ENCODE measurements at places on chromosomes 1 and 21.

DNA sequence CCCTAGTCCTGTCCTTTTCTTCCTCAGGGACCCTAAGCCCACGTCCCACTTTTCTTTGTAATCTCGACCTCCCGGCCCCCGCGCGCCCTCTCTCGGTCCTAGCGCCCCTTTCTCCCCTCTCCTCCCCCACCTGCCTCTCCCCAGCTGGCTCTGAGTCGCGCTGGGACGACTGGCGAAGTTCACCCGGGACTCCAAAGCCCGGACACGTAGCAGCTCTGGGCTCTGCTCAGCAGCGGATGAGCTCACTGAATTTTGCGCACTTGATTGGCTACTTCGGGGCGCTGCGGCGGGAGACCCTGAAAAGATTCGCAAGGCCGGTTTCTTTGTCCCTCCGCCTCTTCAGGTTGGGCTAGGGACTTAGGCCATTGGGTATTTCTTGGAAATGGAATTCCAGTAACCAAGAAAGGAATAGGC is 16.3 kb upstream of the ACKR1 start:
- DNase-seq, result peak; percentile 47

GRCh38 chr1:171654942-171655745 is 2.7 kb upstream of the MYOC start:
- DNase-seq, result peak; percentile 72

DNA sequence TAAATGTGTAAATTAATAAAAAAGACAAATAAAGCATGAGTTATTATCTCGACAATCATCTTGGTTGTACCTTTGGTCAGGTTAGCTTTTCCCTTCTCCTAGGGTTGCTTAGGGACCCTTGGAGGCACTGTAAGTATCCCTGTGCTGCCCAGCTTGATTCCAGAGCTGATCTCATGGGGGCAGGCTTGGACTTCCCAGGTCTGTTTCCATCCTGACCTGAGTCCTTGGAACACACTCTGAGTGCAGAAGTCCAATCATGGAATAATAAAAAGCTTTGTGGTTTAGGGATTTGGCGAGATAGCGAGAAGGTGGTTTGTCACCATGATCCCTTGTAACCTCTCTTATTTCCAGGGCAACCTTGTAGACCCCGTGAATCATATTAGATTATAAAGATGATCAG is 18.7 kb upstream of the PAPPA2 start:
- DNase-seq, result no peak

DNA sequence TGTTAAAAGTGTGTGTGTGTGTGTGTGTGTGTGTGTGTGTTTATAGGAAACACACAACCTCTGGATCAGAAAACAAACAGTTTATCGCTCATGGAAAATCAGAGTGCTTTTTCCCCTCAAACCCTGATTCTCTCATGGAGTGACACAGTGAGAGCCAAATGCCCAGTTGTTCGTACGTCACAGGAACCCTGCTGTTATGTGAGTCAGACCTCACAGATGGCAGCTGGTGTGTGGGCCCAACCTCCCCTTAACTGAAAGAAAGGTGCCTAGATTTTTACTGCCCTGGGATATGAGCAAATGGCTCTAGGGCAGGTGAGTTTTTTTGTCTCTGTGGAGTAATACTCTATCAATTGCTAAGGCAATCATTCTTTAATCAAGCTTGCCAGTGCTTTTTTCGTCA is 1788.1 kb downstream of the BRINP3 start:
- no peak for DNase-seq

- DNase-seq, result no peak
Measured at GRCh38 chr1:16073490-16074119, at the start of gene FAM131C. Gene FAM131C, minus strand, starts transcription at chr1:16073651. Its CDS starts 209 bp downstream, at chr1:16073442.

GRCh38 chr1:248155927-248156326 is 11.0 kb downstream of the OR2M5 start:
- no peak for DNase-seq

DNA sequence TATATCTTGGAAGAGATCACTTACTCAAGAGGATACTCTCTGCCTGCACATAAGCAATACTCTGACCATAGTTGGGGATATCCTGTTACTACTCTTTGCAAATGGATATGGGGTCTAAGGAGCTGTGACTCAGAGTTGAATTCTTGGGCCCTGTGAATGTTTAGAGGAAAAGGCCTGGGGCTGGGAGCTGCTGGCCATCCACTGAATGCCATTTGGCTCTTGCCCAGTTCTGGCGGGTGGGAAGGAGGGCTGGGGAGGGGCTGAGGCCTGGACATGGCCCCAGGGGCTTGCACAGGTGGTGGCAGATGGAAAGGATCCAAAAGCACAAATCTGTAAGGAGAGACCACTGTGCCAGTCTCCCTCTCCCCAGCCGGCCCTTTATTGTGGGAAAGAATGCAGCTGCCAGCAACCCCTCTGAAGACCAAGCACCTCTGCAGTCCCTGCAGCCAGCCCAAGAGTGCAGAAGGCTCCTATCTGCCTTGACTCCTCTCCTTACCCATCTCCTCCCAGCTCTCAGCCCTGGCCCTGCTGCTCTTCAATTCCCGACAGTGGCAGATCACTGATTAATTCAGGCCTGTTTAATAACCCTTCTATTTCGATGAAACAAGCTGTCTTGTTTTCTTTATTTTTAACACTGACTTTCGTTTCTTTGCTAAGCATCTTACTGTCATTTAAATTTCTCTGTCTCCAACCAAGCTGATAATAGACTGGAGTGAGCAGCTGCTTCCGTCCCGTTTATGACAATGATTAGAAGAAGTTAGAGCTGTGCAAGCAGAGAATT is 12.1 kb downstream of the PLXNA2 start:
- no peak for DNase-seq

DNA sequence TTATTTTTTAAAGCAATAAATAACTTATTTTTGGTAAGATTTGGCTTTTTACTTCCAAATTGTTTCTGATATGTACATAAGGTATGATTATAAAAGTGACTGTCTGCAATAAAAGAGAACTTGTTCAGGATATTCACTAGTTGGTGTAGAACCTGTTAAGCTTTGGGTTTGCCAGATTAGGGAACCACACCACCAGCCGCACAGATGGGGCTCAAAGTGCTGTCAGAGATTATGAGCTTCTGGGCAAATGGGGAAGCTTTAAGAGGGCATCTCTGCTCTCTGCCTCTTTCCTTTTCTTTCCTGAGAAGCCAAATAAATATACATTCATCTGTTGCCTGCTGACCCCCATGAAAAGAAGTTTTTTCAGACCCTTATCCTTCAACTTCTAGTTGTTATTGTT is 25.4 kb downstream of the IVNS1ABP start:
- peak; percentile 50 for DNase-seq

DNA sequence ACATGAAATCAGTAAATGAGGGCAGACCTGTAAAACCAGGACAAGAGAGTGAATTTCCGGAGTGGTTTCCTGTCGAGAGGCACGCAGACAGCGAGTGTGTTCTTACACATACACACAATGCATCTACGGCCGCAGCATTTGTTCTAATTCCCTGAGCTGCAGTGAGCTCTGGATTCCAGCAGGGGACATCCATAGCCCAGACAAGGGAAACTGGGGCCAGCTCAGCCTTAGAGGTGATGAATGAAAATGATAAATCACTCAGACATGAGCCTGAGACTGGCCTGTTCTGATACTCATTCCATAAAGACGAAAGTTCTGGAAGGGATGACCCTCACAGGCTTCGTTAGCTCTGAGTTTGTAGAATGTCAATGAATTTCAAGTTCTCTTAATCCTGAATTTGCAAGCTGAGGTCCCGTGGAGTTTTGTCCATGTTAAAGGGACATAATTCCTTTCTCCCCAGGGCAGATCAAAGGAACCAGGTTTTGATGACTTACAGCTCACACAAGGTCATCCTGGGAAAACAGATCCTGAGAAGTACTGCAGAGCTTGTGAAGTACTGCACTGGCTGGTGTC is 207.9 kb upstream of the C1orf87 start:
- peak; percentile 53 for DNase-seq

DNA sequence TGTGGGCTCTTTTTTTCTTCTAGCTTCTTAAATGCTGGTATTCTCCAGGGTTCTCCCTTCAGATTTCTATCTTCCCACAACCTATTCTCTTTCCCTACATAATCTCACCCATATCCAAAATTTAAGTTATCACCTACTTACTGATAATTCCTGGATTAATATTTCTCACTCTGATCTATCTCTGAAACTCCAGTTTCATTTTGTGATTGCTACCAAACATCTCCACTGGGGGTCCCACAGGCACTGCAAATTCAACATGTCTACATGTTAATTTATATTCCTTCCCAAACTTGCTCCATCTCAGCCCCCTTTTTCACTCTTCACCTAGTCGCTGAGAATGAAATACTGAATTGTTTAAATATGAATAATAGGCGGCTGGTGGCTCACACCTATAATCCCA is 9.9 kb upstream of the C1orf141 start:
- no peak for DNase-seq

DNA sequence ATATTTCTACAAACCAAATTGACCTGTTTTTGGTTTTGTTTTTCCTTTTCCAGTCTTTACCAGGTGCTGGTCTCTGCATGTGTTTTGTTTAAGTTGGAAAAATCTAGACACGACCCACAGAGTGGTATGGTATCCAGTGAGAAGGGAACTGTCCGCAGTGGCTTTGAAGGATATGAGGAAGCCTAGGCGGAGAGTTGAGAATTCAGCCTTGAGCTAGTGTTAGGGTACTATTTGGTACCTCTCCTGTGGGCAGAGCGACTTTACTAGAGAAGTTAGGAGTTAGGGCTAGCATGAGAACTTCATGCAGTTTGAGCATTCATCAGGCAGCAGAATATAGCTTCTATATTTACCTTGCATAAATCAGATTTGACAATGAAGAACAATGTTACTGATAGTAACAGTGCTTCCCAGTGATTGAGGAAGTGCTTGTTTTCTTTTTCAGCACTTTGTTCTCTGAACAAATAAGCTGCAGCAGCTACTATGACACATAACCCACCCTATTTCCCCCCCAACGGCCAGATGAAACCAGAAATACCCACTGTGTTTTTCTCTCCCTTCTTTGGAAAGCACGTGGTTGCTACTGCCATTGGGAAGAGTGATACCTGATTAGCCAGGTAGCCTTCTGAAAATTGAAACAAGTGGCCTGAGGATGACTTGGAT is 19.0 kb downstream of the MRPS6 start:
- DNase-seq, result no peak

DNA sequence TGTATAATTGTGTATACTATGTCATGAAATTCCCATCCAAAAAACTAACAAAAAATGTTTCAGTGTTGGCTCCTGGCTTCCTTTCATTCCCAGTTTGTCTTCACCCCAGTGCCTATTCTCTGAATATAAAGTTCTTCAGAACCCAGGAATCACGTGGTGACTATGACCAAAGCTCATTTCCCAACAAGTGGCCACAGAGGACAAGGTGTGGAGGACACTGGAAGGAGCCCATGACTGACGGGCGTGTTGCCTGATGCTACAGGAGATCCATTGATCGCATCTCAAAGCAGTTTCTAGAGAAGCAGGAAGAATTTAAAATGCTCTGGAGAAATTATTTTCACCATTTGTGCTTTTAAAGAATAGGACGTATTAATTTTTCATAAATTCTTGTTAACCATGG is 7.4 kb upstream of the GREM2 start:
- no peak for DNase-seq

DNA sequence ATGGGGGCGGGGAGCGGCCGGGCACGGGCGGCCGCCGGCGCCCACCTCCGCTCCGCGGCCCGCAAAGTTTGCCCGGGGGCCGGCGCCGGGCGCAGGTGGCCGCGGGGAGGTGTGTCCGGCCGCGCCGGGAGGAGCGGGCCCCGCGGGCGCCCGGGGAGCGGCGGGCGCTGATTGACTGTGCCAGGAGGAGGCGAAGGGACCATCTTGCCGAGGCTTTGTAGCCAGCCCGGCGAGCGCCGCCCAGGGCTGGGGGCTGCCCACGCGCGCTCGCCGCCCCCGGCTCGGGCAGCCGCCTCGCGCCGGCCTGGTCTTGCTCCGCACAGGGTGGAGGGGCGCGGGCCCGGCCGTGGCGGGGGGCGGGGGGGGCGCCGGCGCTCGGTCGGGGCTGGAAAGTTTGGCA is 432 bp downstream of the EPHB2 start:
- DNase-seq, result peak; percentile 18

GRCh38 chr1:207903767-207904166 is 7.2 kb downstream of the CD34 start:
- no peak for DNase-seq

- no peak for DNase-seq
Measured at GRCh38 chr1:117616356-117616755, 10.5 kb downstream of the TENT5C start.

GRCh38 chr1:244207935-244208244 is 156.8 kb downstream of the ZBTB18 start:
- DNase-seq, result no peak

DNA sequence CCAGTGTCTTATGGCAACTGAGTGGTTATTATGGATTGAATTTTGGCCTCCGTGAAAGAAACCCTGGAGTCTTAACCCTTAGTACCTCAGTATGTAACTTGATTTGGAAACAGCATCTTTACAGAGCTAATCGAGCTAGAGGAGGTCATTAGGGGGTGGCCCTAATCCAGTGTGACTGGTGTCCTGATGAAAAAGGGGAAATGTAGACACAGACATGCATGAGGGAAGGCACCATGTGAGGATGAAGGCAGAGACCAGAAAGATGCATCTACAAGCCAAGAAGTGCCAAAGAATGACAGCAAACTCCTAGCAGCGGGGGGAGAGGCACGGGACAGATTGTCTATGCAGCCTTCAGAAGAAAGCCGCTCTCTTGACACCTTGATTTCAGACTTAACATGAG is 14.7 kb downstream of the DOP1B start:
- DNase-seq, result peak; percentile 88

GRCh38 chr1:30726773-30727684 is 3.6 kb upstream of the MATN1 start:
- DNase-seq, result no peak

DNA sequence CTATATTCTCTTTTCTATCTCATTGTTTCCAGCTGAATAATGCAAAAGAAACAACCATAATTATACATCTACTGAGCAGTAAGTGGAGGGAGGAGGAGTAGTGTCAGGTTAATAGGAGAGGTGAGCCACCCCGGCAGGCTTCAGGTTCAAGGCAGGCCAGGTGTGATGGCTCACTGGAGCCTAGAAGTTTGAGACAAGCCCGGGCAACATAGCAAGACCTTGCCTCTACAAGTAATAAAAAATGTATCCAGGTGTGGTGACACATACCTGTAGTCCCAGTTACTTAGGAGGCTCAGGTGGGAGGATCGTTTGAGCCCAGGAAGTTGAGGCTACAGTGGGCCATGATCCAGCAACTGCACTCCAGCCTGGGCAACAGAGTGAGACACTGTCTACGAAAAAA is 1.9 kb upstream of the DIP2A start:
- no peak for DNase-seq

GRCh38 chr1:156262461-156263287 is 14.8 kb upstream of the PAQR6 start:
- no peak for DNase-seq

- no peak for DNase-seq
Measured at GRCh38 chr21:16102113-16102512, 372.3 kb downstream of the USP25 start.
